ENCODE measurements at places on chromosomes 11 and 22.
A peak's percentile ranks its signal among the peaks of the same experiment; 100 is the strongest.

DNA sequence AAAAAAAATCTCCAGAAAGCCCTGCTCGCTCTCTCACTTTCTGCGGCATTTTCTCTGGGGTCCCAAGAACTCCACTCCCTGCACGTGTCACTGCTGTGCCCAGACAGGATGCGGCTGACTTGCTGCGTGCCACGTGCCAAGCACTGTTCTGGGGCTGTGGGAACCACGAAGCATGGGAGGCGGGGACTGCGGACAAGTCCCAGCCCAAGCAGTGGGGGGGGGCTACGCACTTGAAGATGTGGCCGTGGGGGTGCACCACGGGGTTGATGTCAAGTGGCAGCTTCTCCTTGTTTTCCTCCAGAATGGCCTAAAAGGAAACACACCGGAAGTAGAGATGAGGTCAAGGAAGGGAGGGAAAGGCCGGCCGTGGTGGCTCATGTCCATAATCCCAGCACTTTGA, 10.8 kb downstream of the TTLL12 start:
- no peak for DNase-seq

DNA sequence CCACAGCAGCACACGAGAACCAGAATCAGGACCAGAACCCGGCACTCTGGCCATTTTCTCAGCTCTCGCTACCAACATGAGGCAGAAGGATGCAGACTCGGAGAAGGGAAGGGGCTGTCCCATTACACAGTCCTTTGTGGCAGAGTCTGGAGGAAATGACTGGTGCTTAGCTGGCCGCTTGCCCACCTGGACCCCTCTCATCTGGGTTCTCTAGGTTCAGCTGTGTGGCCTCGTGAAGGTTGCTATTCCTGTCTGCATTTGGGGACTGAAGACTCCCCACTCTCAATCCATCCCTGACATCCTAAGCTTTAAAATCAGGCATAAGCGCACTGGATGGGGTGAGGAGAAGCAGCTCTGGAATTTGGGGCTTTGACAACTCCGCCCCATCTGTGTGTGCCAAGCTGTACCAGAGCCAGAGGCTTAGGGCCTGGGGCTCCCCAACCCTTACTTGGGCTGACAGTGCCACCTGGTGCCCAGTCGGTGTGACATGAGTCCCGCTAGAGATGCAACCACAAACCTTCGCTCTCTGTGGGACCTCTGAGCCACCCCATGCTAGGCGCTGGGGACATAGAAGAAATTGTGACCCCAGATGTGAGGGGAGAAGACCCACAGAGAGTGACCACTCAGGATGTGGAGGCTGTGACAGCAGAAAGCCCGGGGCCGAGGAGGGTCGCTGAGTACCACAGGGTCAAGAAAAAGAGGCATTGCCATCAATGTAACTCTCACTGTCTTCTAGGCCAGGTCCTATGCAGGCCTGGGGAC, 35.8 kb upstream of the FCHSD2 start:
- peak; percentile 80 for DNase-seq

DNA sequence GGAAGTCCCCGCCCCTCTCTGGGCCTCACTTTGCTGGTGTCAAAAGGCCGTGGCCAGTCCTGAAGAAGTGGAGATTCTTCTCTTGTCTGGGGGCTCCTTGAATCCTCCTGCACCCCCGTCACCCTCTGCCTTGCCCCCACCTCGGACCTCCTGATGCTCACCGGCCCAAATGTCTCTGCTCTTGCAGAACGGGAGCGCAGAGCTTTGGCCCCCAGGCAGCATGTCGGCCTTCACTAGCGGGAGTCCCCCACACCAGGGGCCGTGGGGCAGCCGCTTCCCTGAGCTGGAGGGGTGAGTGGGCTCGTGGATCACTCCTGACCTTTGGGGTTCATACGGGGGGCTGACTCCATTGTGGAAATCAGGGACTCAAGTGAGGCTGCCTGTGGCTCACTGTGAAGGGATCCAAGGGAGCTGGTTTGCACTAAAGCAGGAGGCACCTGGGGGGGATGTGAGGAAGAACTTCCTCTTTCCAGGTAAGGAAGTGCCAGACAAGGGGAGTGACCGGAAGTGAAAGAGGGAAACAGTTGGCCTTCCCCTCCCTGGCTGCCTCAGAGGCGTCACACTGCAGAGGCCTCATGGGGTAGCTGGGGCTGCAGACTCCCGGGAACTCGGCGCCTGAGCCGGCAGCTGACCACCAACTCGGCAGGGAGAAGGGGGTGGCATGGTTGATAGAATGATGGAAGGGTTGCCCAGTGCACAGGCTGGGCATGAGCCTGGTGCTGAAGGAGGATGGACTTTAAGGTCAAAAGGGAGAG, 23.1 kb downstream of the CSF2RB start:
- no peak for DNase-seq

- DNase-seq: peak; percentile 71
Measured at GRCh38 chr11:12802418-12803085, 128.3 kb downstream of the TEAD1 start.

GRCh38 chr11:117175781-117176180, 2.8 kb upstream of the SIDT2 start:
- no peak for DNase-seq

DNA sequence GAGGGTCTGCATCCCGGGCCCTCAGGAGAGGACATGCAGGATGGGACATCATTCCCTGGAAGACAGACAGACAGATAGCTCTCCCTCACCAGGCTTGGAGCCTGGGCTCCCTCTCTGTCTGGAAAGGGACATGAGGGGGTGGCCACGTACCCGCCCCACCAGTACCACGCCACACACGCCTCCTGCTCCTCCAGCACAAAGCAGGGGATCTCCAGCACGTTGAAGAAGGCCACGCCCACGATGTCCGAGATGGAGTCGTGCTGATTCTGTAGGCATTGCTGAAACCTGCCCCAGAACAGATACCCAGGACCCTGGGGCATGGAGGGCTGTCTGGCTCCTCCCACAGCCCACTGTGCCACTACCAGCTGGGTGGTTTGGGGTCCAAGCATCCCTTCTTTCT, 2.2 kb downstream of the PLA2G3 start:
- no peak for DNase-seq

DNA sequence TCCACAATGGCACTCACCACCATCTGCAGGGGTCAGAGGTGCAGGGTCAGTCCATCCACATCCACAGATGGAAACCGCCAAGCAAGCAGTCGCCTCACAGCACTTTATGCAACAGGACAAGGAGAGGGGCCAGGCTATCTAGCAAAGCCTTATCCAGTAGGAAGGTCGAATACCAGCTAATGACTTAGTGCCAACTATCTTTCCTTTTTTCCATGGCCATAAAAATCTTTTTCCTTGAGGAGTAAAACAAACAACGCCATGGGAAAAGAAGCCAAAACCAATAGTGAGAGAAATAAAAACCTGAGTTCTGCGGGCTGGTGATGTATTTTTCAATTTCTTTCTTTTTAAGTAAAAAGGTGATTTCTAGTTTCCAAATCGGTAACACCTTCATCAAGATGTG, 8.2 kb downstream of the SNX19 start:
- no peak for DNase-seq

- DNase-seq: no peak
Measured at GRCh38 chr22:27990879-27991278, 71.8 kb upstream of the PITPNB start.

- no peak for DNase-seq
Measured at GRCh38 chr22:31305194-31305593, 12.9 kb upstream of the PIK3IP1 start.

DNA sequence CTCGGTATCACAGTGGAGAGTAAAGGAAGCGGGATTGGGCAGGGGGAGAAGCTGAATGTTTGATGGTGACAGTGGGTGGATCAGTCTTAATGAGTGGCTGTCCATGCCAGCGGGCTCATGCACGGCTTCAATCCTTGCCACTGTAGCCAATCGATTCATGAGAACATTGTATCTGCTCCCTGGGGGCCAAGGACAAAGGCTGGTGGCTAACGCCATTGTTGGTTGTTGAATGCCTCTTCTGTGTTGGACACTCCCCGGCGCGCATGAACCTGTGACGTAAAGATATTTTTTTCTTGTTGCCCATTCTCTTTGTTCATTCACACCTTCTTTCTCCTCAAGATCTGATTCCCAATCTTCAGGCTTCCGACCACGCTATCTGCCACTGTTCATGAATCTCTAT, 20.9 kb upstream of the ATXN10 start:
- no peak for DNase-seq

DNA sequence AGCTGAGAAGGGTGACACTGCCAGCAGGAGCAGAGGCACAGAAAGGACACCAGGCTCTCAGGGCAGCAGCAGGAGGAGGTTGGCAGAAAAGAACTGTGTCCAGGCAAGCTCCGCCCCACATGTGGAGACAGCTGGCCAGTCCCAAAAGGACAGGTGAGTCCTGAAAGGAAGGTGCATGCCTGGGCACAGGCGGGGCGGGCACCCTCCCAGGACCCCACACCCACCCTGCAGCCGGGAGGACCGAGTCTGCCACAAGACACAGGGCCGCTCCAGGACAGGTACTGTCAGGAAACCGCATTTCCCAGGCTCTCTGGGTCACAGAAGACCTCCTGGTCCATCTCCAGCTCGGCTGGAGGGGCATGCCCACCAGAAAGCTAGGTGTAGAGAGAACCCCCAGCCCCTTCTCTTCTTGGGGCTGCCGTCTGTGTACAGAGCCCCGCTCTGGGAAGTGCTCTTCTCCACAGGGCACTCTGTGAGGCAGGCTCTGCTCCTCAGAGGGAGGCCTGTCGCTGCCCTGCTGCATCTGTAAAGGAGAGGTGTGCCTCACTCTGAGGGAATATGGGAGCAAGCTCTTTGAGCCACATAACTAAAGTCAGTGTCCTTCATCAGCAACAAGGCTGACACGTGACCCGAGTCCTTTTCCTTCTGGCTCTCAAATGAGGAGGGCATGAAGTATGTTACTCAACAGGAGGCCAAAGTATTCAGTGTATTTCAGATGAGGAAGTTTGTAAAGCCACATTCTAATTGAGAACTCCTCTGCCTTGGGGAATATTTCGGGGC, 50.5 kb downstream of the CLTCL1 start:
- DNase-seq: no peak

GRCh38 chr11:115657586-115657985, 153.4 kb upstream of the CADM1 start:
- DNase-seq: peak; percentile 37

DNA sequence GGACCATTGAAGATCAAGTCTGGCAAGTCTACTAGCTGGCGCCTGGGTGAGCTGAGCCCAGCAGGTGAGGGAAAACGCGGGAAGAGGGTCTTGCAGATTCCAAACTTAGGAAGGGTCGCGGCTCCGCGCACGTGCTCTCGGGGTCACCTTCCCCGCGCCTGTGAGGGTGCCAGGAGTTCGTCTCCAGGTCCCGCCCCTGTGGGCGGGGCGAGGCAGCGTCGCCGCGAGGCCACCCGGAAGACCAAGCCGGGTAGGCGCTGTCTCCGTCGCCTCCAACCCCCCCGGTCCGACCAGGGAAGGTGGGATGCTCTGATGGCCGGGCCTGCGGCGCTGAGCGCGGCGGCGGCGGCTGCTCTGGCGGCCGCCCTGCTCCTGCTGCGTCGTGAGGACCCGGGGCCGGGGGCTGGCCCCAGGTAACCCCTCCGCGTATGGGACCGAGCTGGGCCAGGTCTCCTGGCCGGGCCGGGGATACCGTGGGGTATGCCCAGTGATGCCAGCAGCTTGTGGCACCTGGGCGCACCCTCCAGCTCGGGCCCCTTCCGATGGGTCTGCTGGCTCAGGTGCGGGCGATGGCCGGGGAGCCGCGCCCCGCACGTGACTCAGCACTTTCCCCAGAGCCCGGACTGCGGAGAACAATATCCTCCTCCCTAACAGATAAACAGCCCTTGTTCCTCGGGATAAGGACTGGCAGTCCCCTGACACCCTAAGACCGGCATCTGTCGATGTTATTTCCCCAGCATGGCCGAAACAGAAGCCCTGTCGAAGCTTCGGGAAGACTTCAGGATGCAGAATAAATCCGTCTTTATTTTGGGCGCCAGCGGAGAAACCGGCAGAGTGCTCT, at the start of gene HTATIP2:
HTATIP2 (plus strand) TSS at position 215 of the 841 bp plus-strand sequence; CDS start at position 739, 524 bp downstream.
- DNase-seq: peak; percentile 53

- peak; percentile 42 for DNase-seq
Measured at GRCh38 chr11:20397281-20397680, 9.8 kb downstream of the PRMT3 start.

GRCh38 chr11:100220801-100221200, 466.3 kb upstream of the ARHGAP42 start:
- no peak for DNase-seq

GRCh38 chr22:49934160-49934890, 15.9 kb downstream of the CRELD2 start:
- DNase-seq: peak; percentile 25

- no peak for DNase-seq
Measured at GRCh38 chr11:100080381-100080780, 606.7 kb upstream of the ARHGAP42 start.

DNA sequence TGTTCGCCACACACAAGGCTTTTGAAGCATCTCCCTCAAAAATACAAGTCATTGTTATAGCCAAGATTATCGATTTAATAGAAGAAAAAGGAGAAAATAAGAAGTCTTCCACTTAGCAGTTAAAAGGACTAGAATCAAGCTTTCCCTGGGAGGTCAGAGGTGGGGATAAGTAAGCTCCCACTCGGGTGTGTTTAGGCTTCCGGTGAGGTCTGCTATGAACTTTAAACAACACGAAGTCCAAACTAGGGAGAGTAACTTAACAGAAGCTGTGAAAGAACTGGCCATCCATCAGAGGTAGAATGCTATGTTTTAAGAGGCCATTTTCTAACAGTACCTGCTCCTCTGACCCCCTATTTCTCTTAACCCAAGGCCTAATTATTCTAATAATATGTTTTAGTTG, 91.4 kb upstream of the APOA1 start:
- DNase-seq: no peak

- DNase-seq: no peak
Measured at GRCh38 chr11:115303929-115304531, 200.2 kb downstream of the CADM1 start.

DNA sequence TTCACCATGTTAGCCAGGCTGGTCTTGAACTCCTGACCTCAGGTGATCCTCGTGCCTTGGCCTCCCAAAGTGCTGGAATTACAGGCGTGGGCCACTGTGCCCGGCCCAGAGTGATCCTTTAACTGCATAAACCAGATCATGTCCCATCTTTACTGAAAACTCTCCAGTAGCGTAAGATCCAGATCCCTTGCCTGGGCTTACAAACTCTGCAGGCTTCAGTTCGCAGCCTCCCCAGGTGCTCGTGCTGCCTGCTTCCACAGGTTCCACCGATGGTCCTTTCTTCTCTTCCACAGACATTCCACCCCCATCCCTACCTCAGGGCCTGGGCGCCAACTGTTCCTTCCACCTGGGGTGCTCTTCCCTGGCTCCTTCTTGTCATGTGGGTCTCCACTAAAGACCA, 88.8 kb upstream of the SHANK2 start:
- no peak for DNase-seq
